ENCODE measurements at places on chromosomes 2 and 18.

- DNase-seq, result no peak
Observed at GRCh38 chr2:81234711-81235110, 930.2 kb upstream of the LRRTM1 start.

DNA sequence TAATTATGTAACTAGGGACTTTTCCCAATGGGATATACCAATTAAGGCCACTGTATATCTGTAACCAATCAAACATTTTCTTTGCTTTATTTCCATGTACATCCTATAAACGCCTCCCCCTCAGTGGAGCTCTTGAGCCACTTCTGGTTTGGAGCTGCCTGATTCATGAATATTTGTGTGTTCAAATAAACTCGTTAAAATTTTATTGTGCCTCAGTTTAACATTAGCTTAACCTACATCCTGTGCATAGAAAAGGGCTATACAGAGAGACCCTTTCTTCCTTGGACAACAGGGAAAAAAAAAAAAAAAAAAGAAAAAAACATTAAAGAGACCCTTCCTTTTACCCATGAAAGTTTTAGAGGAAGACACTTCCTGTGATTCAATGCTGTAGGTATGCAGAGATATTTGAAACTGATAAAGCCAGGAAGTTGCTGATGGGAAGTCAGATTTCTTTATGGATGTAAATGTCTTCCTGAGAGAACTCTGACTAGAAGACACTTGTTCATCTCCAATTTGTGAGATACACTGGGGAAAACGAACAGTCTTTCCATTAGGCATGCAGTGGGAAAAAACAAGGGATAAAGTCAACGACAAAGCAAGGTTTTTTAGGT, 614.6 kb upstream of the SOX11 start:
- DNase-seq, result no peak

DNA sequence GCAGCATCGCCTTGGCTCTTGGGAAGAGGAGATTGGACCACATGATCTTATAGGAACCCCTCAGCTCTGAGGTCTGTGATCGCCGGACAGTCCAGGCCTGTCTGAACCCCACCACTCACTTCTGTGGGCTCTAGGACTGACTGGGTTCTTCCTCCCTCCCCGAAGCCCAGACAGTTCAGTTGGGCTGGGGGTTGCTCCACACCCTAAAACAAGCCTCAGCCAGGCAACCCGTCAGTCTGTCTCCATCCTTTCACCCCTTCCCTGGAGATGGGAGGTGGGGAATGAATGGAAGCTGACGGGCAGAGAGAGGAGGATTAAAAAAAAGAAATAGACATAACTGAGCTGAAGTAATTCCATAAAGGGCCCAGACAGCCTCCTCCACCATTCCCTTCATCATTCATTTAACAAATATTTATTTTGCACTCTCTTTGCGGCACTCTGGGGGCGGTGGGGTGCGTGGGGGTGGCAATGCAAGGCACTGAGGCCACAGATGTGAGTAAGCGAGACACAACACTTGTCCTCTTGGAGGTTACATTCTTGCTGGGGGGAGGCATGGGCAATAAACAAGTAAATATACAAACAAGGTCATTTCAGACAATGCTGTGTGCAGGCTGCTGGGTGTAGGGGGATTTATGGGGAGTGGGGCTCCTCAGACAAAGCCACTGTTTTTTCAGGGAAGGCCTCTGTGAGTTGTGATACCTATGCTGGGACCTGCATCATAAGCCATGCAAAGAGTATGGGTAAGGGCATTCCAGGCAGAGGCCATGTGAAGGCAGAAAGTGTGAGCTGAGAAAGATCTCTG, 12.9 kb downstream of the WNT10A start:
- DNase-seq, result no peak

- no peak for DNase-seq
Observed at GRCh38 chr2:74507926-74508520, 528 bp upstream of the PCGF1 start.

DNA sequence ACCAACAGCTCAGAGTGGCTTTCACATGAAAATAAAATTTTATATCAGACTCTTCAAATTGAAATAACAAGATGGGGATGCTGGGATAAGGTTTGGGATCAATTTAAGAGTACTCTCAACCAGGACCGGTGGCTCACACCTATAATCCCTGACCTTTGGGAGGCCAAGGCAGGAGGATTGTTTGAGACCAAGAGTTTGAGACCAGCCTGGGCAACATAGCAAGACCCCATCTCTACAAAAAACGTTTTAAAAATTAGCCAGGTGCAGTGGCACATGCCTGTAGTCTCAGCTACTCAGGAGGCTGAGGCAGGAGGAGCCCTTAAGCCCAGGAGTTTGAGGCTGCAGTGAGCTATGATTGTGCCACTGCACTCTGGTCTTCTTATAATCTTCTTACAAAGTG, 2.6 kb downstream of the LMAN2L start:
- no peak for DNase-seq

DNA sequence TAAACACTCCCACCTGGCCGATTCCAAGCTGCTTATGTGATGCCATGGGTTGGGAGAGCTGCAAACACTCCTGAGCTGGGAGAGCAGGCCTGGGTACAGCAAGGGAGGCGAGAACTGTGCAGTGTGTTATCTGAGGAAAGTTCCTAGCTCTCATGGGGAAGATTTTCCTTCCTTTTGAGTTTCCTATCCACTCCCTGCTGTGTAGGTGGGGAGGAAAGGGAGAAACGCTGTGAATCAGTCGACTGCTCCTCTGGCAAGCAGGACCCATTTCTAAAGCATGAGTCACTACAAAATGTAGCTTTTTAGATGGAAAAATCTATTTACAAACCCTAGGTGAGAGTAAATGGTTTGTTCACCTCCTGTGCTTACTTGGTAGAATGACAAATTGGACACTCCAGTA, 80.4 kb downstream of the SH3RF3 start:
- no peak for DNase-seq
